ENCODE measurements at places on chromosomes 1 and 21.

- DNase-seq, result no peak
These were observed 566.8 kb upstream of the TMPRSS15 start for GRCh38 chr21:18970416-18970815.

DNA sequence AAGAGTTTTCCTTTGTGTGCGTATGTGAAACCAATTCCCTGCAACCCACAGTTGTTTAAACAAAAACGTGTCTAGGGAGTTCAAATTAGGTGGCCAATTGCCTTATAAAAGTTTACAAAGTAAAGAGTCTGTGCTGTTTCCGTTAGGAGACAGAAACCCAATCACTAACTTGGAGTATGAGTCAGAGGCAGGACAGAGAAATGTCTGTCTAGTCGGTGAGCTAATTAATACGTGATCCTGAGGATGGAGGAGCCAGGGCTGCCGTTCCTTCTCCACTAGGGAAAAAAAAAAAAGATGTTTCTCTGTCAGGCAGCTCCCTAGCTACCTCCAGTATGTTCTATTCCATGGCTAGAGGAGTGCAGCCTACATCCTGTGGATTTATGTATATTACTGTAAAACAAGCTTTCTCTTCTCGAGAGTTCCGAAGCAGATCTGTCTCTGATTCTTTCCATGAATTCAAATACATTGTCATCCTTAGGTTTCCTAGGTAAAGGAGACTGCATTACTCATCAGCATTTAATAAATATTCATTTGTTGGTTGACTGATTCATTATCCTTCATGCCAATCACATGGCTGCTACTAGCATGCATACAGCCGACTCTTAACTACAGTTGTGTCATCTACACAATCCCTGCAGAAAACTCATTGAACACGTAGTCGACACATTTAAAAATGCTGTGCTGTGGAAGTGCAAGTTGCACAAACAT is 430.6 kb downstream of the KIF26B start:
- no peak for DNase-seq

DNA sequence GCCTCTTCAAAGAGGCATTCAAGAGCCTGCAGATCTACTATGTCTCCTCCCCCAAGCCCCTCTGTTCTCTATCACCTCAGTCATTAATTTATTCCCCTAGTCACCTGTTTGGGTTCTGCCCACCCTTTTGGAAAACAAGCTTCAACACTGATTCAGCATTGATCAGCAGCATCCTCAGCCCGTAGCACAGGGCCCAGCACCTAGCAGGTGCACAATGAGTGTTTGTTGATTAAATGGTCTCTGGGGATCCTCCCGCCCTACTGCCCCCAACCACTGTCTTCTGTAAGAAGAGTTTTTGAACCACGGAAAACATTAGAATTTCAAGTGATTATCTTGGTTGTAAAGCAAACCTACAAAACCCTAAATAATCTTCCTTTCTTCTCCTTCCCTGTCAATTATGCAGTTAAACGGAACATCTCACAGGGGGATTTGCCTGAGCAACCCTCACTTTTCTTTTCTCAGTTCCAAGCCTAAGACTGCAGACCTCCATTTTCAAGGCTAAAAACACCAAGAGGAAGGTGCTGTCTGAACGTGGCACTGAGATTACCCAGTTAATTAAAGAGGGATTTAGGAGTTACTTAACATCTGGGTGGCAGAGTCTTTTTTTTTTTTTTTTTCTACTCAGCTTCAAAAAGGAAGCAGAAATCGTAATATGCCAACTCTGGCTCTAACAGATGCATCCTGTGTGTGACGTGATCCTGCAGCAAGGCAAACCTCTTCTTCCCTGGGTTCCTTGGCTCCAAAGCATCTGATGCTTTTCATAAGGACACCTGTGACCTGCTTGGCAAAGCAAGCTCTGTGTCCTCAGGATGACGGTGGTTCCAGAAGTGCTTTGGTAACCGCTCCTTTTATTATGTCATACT is 163.0 kb downstream of the KAZN start:
- no peak for DNase-seq

GRCh38 chr1:46408356-46409062 is 14.4 kb downstream of the FAAH start:
- no peak for DNase-seq

GRCh38 chr1:180415985-180416633 is 86.3 kb downstream of the ACBD6 start:
- no peak for DNase-seq

DNA sequence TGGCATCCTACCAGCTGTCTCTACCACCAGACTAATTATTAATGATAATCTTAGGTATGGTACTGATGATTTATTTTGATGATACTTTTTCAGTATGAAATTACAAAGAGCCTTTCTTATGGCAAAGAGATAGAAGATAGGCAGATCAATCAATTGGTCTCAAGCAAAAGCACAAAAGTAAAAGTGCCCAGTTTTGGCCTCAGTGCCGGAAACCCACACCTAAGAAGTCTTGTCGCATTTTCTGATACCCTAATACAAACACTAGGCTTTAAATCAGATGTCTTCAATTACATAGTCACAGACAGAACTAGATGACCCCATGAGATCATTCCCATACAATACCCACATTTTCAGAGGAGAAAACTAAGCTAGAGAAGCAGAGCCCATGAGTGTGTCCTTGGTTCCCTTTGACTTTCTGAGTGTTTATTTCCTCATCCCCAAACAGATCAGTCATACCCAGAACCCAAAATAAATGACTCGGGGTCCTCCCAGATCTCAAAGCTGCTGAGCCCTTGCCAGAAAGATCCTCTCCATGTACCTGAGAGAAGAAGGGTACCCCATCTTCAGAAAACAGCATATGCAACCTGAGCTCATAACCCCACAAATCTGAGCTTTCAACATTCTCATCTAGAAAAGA is 7.7 kb downstream of the ITPKB start:
- no peak for DNase-seq

DNA sequence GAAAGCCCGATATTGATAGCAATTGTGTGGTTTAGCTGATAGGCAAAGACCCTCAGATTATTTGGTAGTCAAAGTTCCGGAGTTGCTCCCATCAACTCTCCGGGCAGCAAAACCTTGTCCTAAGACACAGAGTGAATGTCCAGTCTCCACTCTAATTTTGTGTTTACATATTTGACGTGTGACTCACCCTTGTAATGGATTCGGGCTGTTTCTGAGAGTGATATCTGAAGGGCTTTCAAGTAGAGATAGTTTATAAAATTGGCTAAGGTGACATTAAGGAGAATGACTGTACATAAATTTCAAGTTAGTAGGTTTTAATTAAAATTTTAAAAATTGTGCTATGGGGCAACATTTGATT is 154.2 kb downstream of the CNIH3 start:
- DNase-seq, result no peak

DNA sequence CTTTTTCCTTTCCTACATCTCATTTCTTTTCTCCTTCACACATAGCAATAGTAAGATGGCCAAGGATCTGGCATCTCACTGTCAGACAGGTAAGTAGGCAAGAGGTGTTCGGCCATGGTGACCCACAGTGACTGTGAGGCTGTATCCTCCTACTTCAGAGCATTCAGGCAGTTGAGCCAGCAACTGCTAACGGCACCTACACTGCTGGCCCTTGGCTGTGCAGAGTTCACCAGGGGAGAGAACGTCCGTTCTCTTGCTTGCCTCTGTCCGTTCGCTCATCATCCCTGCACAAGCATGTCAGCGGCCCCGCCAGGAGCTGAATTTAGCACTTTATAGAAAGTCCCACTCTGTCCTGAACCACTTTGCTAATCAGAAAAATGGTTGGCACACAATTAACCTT is 113.6 kb downstream of the GREM2 start:
- no peak for DNase-seq

GRCh38 chr21:36155603-36156338 is 853 bp upstream of the DOP1B start:
- no peak for DNase-seq

DNA sequence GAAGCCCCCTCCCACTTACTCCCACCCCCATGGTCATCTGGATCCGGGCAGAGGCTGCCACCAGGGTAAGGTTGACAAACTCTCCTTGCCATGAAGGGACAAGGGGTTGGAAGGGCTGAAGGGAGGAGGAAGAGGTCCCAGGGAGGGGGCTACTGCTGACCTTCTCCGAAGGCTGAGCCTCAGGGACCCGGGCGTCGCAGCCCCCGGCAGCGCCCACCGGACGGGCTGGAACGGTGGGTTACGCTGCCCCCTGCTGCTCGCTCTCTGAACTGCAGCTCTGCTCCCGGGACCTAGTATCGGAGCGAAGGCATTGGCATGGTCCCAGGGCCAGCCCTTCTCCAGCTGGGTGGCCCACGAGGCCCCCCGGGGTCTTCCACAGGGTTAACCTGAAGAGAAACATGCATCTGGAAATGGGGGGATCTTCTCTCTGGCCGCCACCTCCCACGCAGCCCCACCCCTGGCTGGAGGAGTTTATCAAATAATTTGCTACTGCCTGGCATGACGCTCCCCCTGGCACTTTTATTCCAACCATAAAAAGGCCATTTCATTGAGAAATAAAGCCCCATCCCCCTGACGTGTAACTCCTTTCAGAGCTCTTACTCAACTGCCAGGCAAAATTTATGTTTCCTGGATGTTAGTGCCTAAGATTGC is 70.4 kb upstream of the TARDBP start:
- DNase-seq, result peak; percentile 56

- DNase-seq, result no peak
These were observed 53.9 kb downstream of the GALNT2 start for GRCh38 chr1:230120921-230121381.

- DNase-seq, result no peak
These were observed 4.4 kb downstream of the CLCA4 start for GRCh38 chr1:86551305-86551704.

DNA sequence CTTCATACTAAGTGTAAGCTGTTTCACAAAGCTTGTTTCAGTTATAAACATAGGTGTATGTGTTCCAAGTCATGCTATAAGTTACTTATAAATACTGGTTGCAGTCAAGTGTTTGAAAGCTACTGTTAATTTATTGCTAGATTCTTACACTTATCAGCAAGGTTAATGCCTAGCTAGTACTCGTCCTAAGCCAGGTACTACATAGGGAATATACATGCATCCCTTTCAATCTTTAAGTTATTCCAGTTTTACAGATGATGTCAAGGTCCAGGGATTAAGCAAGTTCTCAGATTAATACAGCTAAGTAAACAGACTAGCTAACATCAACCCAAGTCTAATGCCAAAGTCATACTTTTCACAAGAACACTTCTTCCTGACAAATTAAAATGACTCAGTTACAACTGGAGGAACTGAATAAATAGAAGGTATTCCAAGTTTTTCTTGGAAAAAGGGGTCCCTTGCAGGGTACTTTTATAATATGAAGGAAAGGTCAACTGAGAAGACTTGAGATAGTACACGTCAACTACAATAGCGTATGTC is 652.2 kb upstream of the USP24 start:
- no peak for DNase-seq

GRCh38 chr1:172455451-172455850 is 11.6 kb upstream of the PIGC start:
- DNase-seq, result no peak
